Stimulated activated CD8-positive, alpha-beta memory T cell treated with anti-CD3 and anti-CD28 coated beads, Interleukin-7, amount 100 ng/mL, for 24 hours (primary cell): ENCODE measurements at places on chromosomes 5 and 9.

DNA sequence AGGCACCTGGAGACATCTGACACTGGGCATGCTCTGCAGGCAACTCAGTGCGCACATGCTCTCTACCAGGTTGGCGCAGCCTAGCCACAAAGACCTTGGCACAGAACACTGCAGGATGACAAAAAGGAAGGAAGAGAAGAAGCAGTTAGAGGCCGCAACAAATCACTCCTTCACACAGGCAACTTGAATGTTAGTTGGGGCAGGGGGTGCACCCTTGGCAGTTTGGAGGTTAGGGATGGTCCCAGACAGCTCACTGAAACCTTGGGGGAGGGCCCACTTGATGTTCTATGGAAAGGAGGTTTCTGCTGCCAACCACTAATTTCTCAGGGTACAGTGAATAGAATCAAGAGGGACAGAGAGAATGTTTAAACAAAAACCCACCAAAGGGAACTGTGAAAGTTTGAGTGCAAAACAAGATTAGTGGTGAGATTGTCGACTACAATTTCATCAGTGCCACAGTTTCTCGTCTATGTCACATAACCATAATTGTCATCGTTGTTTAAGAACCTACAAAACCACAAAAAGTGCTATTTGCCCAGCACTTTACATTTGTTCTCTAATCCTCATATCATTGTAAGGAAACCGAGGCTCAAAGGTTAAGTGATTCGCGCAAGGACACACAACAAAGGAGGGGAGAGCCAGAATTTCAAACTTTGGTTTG lies 48.7 kb downstream of the FBXW11 start:
- peak; percentile 26 for DNase-seq

- DNase-seq = no peak
Observed at GRCh38 chr5:14305045-14305444, 161.9 kb downstream of the TRIO start.

- no peak for DNase-seq
Observed at GRCh38 chr5:59562756-59563389, 330.7 kb downstream of the PDE4D start.

DNA sequence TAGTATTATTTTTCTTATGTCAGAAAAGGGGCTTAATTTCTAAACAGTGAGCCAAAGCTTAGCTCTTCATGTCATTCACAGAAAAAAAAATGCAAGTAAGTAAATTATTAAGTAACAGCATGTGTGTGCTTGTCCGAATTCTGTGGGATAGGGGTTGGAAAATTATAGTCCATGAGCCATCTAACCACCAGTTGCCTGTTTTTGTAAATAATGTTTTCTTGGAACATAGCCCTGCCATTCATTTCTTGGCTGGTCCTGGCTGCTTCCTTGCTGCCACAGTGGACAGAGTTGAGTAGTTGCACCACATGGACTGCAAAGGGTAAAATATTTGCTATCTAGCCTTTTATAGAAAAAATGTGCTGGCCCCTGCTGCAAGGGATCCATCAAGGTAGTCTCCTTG lies 513.7 kb upstream of the WWC1 start:
- DNase-seq = no peak

DNA sequence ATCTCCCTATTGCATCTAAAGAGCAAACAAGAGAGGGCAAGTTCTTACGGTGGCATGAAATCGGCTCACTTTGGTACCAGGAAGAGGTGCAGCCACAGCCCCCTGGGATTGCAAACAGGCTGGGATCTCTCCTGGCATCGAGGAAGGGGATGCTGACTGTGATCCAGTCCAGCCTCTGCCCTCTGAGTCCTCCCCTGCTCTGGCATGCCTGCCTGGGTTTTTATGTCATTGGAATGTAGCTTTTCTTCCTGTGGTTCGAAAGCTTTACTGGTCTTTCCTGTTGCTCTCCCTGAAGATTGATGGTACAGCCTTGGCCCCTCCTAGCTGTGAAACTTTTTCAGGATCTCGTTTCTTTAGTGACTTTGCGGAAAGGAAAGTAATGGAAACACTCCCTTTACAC lies 6.6 kb downstream of the SLC46A2 start:
- DNase-seq = no peak

- DNase-seq = no peak
Observed at GRCh38 chr5:58885260-58885659, 302.4 kb downstream of the RAB3C start.

- DNase-seq = no peak
Observed at GRCh38 chr9:133167769-133168168, 4.1 kb upstream of the GBGT1 start.

DNA sequence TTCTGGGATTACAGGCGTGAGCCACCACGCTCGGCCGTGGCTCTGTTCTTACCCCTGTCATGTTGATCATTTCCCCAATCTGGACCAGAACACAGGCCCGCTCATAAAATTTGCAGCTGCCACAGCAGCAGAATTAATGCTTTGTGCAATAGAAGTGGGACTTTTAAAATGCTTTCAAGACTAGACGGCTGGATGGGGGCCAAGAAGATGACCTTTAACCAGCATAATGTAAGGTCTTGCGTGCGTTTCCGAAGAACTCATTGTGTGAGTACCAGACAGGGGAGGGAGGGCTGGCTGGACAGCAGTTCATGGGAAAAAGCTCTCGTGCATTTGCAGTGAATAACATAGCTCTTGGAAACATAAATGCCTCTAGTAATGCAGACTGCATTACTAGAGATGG lies 3.5 kb upstream of the WDR38 start:
- DNase-seq = no peak

- DNase-seq = no peak
Observed at GRCh38 chr9:18299449-18299848, 174.5 kb upstream of the ADAMTSL1 start.

- no peak for DNase-seq
Observed at GRCh38 chr5:143793249-143793648, 18.7 kb upstream of the HMHB1 start.

DNA sequence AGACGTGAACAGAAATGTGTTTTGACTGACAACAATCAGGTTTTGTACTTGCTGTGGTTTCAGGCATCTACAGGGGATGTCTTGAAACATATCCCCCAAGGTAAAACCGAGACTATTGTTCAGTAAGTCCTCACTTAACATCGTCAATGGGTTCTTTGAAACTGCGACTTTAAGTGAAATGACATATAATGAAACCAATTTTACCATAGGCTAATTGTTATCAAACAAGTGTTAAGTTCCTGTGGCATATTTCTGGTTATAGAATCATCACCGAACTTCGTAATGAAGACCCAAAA lies 16.4 kb upstream of the OMD start:
- DNase-seq = no peak

DNA sequence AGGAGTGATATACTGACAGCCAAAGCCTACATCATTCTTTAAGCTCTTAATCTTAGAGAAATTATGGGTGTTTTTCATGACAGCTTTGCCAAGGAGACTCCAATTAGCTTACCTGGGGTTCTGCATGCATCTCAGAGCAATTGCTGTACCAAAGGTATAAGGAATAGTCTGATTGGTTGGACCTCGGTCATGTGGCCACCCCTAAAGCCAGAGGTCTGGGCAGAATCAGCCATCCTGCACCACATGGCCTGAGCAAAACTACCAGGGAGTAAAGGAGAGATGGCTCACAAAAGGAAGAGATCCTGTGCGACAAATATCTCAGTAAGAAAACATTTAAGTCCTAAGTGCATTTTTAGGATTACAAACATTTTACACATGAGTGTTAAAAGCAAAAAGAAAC lies 25.6 kb downstream of the SH3RF2 start:
- no peak for DNase-seq

GRCh38 chr5:150122158-150122510 lies 33.5 kb downstream of the PDGFRB start:
- no peak for DNase-seq

DNA sequence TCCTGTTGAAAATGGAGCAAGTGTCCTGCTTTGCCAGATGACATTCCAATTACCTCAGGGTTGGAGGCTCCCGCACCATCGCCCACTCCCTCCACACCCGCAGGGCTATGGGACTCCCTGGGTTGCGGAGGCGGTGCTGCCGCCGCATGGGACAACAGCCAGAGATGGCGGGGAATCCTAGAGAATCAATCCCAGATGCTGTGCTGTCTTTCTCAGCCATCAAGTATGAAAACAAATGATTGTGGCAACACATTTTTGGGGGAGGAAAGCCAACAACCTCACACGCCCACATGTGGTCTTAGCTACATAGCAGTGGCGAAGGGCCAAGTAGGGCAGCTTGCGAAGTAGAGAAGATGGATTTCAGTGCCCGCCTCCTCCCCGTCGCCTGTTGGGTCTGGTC lies 46.7 kb downstream of the IL31RA start:
- no peak for DNase-seq

DNA sequence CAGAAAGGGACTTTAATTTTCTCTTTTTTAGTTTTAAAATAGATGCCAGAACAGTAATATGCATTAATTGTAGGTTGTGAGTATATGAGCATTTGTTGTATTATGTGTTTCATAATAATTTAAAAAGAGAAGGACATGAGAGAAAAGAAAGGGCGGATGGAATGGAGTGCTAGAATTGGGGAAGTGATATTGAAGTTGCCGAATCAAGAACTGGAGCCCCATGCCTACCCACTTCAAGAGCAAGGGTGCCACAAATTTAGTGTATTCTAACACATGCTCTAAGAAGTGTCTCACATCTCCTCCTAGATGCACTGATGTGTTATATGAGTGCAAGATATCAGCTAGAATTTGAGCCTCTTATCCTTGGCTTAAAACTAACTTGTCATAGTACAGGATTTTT lies 43.6 kb upstream of the FYB1 start:
- DNase-seq = no peak

- no peak for DNase-seq
Observed at GRCh38 chr5:126395198-126395597, 28.0 kb upstream of the GRAMD2B start.

- DNase-seq = no peak
Observed at GRCh38 chr9:110812886-110813285, 144.3 kb downstream of the MUSK start.

DNA sequence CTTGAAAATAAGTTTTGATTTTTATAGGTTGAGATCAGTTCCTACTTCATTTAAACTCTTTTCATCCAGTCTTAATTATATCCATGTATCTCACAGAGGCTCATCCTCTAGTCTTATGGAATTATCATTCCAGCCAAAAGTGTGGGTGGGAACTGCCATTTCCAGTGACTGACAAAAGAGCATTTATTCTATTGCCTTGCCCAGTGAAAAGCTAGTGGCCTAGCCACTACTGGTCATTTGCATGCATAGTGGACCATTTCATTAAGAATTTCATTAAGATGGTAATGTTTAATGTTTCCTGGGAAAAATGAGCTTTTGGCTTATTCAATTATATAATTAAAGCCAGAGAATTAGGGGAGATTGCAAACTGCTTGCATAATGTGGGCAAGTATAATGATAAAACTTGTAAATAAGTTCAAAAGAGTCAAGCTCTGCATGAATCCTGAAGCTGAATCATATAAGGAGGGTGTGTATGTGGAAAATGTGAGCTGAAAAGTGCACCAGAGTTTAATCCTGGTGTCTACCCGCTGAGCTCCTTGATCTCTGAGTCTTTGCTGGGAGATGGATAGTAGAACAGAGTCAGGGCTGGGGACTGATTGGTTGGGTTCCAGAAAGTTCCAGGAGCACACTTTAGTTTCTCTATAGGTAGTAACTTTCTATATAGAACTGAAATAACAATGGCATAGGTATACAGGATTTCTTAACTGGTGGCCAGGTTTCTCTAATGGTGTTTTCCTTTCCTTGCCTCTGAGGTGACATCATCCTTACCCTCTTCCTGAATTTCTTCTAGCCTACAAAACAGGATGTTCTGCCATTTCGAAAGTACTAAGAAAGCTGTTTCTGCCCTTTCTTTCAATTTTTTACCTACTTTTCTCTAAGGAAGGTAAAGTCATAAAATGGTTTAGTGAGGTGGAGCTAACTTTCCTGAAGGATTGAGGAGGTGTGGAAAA lies 78.5 kb downstream of the KIF4B start:
- DNase-seq = no peak

DNA sequence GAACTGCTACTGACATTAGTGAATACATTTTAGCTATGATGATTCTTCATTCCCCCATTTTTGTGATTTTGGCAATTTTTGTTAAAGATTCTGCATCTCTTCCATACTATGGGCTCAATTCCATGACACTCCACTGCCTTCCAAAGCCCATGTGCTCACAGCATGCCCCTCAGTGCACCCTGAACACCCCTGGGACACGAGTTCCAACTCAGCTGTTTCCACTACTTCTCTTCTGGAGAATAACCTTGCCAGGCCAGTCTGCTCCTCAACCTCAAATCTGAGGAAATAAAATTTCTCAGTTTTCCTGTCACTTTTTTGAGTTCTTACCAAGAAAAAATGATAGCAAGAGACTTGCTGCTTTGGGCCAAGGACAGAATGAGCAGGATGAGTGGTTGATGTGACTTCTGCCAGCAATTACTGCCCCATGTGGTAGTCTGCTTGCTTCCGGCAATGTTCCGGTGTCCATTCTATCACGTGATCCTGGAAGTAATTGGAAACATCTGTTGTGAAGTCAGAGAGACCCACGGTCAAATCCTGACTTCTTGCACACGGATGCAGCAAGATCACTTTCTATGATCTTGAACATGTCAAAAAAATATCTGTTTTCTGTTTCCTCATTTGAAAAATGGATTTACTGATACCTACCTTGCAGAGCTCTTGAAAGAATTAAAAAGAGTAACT lies 58.3 kb downstream of the EGFLAM start:
- DNase-seq = no peak

GRCh38 chr9:131621551-131622358 lies 76.4 kb downstream of the PRRT1B start:
- DNase-seq = no peak

DNA sequence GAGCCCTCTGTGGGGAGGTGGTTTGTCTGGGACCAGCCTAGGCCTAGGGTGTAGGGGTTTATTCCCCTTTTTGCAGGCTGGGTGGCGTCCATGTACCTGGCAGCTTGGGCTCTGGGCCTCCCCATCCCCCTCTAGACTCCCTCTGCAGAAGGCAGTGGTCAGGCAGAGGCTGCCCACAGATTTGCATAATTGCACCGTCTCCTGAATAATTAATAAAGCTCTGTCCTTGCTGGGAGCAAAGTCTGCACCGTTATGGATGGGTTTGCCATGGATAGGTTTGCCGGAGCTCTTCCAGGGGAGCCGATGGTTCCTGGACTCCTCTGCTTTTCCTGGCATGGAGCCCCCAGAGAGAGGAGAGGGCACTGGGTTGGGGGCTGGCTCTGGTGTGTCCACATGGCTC lies 60.4 kb downstream of the DAB2IP start:
- no peak for DNase-seq

DNA sequence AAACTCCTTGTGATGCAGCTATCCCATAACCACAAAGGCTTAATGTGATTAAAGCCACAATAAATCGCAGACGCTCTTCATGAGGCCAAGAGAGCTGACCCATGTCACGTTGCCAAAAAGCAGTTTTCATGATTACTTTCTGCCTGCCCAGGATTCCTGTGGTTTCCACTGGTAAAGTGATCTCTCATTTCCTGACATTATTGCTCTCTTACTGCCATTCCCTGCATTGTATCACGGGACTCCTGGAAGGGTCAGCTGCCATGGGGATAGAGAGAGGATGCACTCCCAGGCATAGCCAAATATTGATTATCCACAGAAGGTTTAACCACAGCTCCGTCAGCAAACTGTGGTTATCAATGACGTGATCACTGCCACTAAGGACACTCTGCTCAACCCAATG lies 103.8 kb upstream of the SLC1A3 start:
- no peak for DNase-seq
